ENCODE measurements at places on chromosomes 7 and 10.

GRCh38 chr10:24518981-24519597, 204.6 kb downstream of the ARHGAP21 start:
- DNase-seq, result peak; percentile 92

DNA sequence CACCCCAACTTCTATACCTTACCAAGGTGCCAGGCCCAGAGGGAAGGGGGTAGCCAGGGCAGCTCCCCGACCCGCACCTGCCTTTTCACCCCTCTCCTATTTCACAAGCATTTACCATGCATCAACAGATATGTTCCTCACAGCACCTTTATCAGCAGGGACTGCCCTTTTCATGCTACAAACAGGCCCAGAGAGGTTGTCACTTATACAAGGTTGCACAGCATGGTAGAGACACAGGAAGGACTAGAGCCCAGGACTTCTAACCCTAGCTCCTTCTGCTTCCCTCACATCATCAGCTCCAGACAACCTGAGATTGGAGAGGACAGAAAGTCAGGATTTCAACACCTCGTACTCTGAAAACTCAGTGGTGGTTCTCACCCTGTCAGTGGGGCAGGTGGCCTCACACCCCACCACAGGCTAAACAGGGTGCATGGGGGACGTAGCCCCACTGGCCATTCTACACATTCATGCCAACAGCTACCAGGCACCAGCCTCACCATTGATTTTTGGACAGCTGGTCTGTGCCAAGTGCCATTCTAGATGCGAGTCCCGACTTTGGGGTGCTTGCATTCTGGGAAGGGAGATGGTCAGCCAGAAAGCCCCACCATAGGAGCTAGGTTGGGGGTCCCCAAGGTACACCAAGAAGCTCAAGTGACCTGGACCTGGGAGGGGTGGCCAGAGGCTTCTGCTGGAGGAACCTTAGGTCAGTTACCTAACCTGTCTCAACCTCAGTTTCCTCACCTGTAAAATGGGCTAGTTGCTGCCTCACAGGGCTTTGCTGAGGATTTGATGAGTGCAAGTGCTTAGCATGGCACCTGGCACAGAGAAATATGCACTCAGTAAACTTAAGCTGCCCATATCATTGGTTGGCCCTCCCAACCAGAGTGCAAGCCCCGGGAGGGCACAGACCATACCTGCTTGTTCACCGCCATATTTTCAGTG, 38.4 kb downstream of the CHST3 start:
- DNase-seq, result no peak

GRCh38 chr10:82438277-82438676, 563.3 kb downstream of the NRG3 start:
- DNase-seq, result peak; percentile 11

- DNase-seq, result no peak
Measured at GRCh38 chr10:70799124-70799523, 13.9 kb upstream of the TBATA start.

DNA sequence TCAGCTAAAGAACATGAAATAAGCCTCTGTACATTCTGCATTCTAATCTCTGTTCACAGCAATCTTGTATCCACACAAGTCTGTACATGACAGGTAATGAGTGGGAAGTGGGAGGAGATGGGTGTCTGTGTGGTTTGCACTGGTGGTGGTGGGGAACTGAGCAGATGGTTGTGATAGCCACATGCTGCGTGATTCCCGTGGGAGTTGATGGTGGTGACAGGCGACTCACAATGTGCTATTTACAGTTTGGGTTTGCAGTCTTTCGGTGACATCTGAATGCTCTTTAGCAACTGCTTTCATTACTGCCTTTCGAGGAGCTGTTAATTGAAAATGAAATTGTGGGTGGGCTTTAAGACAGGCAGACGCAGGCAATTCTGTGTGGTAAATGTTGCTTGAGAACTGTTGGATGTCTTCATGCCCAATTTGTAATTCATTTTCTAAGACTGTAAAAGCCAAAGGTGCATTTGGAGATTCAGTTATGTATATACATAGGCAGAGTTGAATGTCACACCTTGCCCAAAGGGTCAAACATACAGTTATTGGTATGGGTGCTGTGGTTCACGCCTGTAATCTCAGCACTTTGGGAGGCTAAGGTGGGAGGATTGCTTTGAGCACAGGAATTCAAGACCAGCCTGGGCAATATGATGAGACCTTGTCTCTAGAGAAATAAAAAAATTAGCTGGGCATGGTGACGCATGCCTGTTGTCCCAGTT, 308.2 kb downstream of the AUTS2 start:
- DNase-seq, result peak; percentile 57

DNA sequence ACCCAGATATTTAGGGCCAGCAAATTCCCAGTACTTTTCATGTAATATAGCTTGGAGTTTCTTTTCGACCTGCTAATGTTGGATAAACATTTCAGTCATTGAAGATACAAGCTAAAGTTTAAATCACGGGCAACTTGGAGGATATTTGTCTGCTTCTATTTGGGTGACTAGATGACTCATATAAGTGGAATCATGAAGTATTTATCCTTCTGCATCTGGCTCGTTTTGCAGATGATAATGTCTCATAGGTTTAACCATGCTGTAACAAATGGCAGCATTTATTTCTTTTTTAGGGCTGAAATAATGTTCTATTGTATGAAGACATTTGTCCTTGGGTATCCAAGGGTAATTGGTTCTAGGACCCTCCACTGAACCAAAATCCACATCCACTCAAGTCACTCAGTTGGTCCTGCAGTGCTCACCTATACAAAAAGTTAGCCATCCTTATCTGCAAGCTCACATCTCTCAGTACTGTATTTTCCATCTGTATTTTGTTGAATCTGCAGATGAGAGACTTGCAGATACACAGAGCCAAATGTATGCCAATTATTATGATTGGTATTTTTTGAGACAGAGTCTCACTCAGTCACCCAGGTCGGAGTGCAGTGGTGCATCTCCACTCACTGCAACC, 187.2 kb upstream of the CSTF2T start:
- DNase-seq, result no peak

DNA sequence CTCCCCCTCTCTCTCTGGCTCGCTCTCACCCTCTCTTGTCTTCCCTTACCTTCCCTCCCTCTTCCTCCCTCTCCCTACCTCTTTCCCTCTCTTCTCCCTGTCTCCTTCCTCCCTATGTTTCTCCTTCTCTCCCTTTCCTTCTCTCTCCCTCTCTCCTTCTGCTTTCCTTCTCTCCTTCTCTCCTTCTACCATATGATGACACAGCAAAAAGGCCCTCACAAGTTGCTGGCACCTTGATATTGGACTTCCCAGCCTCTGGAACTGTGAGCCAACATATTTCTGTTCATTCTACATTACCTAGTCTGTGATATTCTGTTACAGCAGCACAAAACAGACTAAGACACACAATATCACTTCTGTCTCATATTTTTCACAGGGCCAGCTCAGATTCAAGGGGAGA, 135.0 kb downstream of the ADAM22 start:
- no peak for DNase-seq

GRCh38 chr10:46992803-46993561, 81.8 kb downstream of the PTPN20 start:
- DNase-seq, result peak; percentile 63

DNA sequence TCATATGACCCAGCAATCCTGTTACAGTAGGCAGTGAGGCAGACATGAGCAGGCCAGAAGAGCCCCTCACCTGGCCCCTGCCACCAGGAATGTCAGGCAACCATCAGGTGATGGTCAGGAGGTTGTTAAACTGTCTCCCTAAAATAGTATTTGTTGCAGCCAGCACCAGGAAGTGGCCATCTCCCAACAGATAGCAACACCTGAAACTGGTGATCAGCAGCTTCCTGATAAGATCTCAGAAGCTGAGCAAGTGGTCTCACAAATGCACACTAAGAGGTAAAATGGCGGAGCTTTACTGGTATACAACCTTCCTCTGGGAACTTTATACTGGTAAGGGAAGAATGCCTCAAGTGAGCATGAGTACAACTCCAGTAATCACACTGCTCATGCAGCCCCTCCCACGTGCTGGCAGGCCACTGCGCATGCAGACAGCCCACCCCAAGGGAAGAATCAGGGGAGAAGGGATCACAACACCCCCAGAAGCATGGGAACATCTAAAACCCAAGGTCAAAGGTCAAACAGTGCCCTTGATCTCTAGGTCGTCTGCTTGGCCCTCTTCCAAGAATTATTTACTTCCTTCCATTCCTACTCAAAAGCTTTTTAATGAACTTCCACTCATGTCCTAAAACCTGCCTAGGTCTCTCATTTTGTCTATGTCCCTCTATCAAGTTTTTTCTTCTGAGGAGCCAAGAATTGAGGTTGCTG, 133.5 kb downstream of the DOCK4 start:
- no peak for DNase-seq

GRCh38 chr10:17229016-17229716, 1.1 kb downstream of the VIM start:
- DNase-seq, result peak; percentile 96
